Airway epithelial cell (primary cell): ENCODE measurements at places on chromosomes 4 and X. TPM values are rescaled to one million over a fixed set of nuclear protein-coding genes. Genes with fewer than 3 reads are reported as not detected.

MBNL3 gene
- 7.8 and 8.0 TPM in 2 replicates for total RNA-seq

ARX gene
- total RNA-seq = not detected in 2 replicates

CORIN gene
- 0.05 and 0.42 TPM in 2 replicates for total RNA-seq

PRR32 gene
- not detected in 2 replicates for total RNA-seq

SYN1 gene
- 0.33 and 0.63 TPM in 2 replicates for total RNA-seq

GPRASP1 gene
- 0.14 and 1.1 TPM in 2 replicates for total RNA-seq

HADH gene
- total RNA-seq = 27.6 and 31.4 TPM in 2 replicates

KLF3 gene
- 20.2 and 29.4 TPM in 2 replicates for total RNA-seq

CT47B1 gene
- total RNA-seq = not detected in 2 replicates

IL2RG gene
- not detected in 2 replicates for total RNA-seq

FAM199X gene
- 14.5 and 18.4 TPM in 2 replicates for total RNA-seq

TEC gene
- 0.35 and 0.51 TPM in 2 replicates for total RNA-seq

USP17L22 gene
- not detected in 2 replicates for total RNA-seq

ELK1 gene
- total RNA-seq = 30.1 and 30.2 TPM in 2 replicates

LANCL3 gene
- total RNA-seq = 0.05 and 0.78 TPM in 2 replicates

IL2 gene
- not detected in 2 replicates for total RNA-seq

RAB41 gene
- not detected in 2 replicates for total RNA-seq

ERAS gene
- not detected in 2 replicates for total RNA-seq

FGFR3 gene
- 120 TPM in 2 replicates for total RNA-seq

SOX3 gene
- not detected in 2 replicates for total RNA-seq

SATL1 gene
- not detected in 2 replicates for total RNA-seq

FNIP2 gene
- 5.6 and 10.0 TPM in 2 replicates for total RNA-seq

GPR119 gene
- not detected in 2 replicates for total RNA-seq

ZNF630 gene
- total RNA-seq = 0.37 and 1.6 TPM in 2 replicates

CCKAR gene
- total RNA-seq = not detected in 2 replicates

GUCY2F gene
- total RNA-seq = not detected in 2 replicates

ARL13A gene
- not detected in 2 replicates for total RNA-seq

MID2 gene
- total RNA-seq = 8.1 and 10.8 TPM in 2 replicates

REELD1 gene
- total RNA-seq = not detected in 2 replicates

TKTL2 gene
- not detected in 2 replicates for total RNA-seq

FRMD7 gene
- not detected in 2 replicates for total RNA-seq

FMR1NB gene
- total RNA-seq = not detected in 2 replicates

NEUROG2 gene
- not detected in 2 replicates for total RNA-seq

PCSK1N gene
- 13.2 and 15.4 TPM in 2 replicates for total RNA-seq

TRMT10A gene
- 7.9 and 10.2 TPM in 2 replicates for total RNA-seq

ITIH6 gene
- total RNA-seq = not detected in 2 replicates

SMIM10 gene
- 0.14 and 0.33 TPM in 2 replicates for total RNA-seq

TMPRSS11A gene
- total RNA-seq = 1.4 and 1.5 TPM in 2 replicates

ZXDA gene
- total RNA-seq = 1.7 and 2.8 TPM in 2 replicates

AFM gene
- total RNA-seq = not detected in 2 replicates

CACNA1F gene
- under 0.01 TPM in 1 of 2 replicates, not detected in the other for total RNA-seq

DDIT4L gene
- total RNA-seq = 0.07 and 0.14 TPM in 2 replicates

NXF3 gene
- not detected in 2 replicates for total RNA-seq

CFI gene
- total RNA-seq = 0.21 TPM in 1 of 2 replicates, not detected in the other

BEX5 gene
- 0.79 TPM in 1 of 2 replicates, not detected in the other for total RNA-seq

ADH1A gene
- total RNA-seq = not detected in 2 replicates
